Peyer's patch (tissue), 4 donors: ENCODE measurements at places on chromosomes 6 and 20.

GRCh38 chr6:47294990-47295389, 14.7 kb downstream of the TNFRSF21 start:
- DNase-seq: no peak

DNA sequence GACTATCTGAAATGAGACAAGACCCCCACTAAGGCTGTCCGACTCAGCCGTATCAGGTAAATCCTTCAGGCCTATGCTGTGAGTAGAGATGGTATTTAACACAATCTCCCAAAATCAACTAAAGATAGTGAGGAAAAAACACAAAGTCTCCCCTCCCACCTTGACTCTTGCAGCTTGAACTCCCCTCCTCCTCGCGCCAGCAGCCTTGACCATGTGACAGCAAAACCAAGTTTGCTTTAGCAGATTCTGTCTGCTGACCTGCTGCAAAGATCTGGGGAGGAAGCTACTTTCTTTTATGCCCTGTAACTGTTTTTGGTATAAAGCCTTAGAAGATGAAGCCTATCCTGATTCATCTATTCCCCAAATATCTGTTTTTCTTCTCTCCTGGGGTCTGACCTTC, 509.5 kb downstream of the CDH26 start:
- DNase-seq: no peak

DNA sequence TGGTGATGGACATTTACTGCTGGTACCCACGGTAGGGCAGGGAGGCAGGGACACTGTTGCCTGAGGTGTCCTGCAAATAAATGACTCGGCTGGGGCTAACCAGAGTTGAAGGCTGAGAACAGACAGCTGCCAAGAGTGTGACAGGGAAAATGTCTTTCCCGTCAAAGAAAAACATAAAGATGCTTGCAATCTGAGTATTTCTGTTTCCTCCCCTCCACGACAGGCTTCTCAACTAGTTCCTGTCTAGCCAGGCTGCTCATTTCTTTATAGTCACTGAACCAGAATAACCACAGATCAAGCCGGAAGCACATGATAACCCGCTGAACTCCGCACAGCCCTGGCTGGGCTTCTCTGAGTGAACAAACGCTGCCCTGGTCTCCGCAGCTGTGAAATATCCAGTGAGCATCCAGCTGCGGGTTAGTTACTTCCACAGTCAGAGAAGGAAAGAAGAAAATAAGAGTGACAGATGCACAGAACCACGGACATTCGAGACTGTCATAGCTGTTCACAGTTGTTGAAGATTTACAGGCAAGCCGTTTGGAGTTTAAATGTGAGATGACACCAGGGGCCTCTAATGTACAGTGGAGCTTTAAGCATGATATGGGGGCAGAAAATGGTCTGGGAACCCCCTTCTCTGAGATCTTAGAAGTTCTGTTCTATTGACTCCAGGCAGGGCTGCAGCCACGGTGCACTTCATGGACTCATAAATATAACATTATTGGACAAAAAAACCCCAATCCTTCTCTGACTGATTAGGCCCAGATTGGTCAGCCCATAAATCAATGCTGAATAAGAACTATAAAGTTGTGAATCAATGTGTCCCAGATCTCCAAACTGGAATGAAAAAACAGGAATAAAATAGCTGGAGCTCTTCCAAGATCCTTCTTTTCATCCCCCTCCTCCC, 299.9 kb upstream of the SUPT3H start:
- no peak for DNase-seq

- DNase-seq: no peak
Measured at GRCh38 chr20:50290808-50291207, 100.2 kb downstream of the CEBPB start.

GRCh38 chr6:21556511-21556910, 37.0 kb upstream of the SOX4 start:
- no peak for DNase-seq

DNA sequence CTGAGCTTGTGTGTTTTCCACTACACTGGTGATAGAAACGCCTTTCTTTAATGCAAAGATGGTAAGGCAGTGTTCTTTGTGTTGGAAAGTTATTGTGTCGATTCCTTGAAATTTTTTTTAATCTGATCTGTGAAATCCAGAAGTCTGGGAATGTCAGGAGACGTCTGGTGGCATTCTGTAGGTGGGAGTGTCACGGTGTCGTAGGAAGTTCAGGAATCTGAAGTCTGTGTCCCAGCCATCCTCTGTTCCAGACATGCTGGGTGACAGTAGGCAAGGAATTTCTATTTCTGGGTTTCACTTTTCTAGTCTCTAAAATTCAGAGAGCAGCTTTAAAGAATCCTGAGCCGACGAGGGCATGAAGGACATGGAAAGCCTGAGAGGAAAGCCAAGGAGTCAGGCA, 223.8 kb downstream of the ZNF217 start:
- DNase-seq: no peak
